ENCODE measurements at places on chromosomes 3 and 15.

DNA sequence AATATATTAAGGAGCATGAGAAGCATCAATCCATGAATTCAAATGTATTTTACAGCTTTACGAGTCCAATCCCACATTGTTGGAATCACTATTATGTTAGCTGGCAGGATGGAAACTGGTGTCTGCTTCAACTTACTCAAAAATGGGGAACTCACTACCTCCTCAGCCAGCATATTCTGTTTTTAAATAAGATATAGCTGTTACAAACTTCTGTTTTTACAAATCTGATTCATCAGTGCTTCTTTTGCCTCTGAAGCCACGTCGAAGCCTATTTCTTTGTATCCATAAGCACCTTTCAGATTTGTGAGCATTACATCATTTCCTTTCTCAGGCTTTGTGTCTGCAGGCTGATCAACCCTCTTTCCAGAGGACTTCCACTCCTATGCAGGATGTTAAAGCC, 105.9 kb downstream of the TPRG1 start:
- no peak for DNase-seq

GRCh38 chr3:127133971-127134370, 59.0 kb upstream of the PRR23E start:
- DNase-seq: no peak

DNA sequence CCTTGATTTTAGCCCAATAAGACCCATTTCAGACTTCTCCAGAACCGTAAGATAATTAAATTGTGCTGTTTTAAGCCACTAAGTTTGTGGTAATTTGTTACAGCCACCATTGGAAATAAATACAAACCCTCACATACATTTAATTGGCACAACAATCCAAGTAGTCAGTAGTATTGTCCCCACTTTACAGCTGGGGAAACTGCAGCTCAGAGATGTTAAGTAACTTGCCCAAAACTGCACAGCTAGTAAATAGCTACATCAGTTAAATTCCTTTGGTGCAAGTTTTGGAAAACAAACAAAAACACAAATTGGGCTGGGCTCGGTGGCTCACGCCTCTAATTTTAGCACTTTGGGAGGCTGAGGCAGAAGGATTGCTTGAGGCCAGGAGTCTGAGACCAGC, 13.3 kb upstream of the IREB2 start:
- no peak for DNase-seq

DNA sequence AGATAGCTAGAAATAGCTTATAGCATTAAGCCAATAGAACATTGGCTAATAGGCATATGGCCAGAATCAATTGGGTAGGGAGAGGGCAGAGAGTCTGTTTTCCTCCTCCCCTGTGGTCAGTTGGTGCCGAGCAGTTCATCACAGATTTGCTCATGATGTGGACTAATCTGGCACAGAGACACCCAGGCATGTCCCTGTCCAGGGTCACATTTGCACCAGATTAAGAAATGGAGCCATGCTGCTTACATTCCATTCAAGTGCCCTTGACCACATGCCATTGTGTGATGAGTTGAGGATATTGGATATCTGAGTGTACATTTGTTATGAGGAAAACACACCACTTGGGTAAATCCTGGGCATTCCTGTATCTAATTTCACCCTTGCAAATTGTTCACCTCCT, 53.4 kb downstream of the USP13 start:
- no peak for DNase-seq

DNA sequence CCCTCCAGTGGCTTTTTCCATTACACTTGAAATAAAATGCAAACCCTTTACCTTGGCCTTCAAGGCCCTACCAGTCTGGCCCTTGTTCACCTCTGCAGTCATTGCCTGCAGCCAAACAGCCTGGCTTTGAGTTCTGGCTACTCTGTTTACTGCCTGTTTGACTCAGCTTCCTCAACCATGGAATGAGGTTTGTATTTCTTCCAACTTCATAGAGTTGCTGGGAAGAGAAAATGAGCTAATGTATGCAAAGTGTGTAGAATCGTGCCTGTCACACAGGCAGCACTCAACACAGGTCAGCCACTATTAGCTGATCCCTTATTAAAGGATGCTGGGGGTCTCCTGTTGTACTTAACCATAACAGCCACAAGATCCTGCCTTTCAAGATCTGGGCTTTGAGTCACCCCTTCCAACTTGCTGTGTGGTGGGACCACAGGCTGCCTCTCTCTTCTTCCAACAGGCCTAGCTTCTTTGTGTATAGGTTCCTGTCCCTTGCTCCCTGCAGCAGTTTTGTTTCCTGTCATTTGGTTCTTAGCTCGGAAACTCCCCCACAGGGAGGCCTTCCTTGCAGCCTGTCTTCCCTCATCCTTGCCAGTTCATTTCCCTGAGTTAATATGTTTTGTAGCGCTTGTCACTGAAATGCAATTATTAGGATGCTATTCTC, 6.4 kb downstream of the MED12L start:
- no peak for DNase-seq

DNA sequence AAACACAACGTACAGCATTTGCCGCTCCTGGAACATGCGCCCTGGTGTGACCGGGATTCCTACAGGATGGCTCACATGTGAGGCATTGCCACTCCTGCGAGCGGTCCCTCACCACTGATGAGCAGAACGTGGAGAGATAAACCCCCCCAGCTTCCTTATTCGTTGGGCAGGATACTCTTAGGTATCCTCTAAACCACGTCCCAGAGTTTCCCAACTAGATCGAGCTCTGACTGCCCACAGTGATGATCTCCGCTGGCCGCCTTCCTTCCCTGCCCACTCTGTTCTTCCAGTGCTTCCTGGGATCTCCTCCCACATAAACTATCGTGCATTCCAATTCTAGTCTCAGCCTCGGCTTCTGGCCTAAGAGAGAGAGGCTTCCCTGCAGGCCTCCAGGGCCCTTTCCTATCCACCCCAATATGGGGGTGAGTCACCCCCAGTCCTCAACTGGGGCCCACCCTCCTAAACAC, 91.8 kb downstream of the TOP2B start:
- no peak for DNase-seq

DNA sequence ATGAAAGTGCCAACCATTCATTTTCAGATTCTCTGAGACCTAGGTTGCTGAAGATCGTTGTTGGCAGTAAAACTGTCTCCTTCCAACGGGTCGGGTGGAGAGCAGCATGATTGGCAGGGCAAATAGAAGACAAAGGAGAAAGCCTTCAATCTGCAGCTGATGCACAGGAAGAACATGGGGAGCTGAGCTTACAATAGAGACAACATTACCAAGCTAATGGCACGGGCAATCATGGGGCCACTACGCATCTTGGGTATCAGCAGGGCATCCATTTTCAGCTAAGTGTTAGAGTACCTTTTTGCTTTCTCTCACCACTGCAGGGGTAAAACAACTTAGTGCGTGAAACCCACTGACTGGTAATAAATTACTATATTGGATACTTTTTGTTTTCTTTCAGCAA, 114.8 kb downstream of the WDR72 start:
- DNase-seq: no peak

GRCh38 chr15:30063835-30064546, 18.8 kb upstream of the GOLGA8J start:
- no peak for DNase-seq

DNA sequence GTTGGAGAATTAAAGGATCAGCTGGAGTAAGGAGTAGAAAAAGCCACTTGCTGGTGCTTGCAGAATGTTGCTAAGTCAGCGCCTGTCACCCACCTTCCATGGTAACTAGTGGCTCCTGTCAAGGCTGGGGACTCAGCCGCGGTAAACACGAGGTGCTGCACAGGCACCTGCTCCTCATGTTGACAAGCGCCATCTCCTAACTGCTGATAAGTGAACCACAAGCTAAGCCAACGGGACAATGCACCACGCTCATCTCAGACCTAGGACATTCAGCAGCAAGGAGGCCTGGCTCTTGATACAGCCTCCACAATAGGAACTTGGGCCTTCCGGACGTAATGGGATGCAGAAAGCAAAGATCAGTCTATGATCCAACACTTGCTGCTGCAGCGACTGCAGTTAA, 264.4 kb downstream of the OCA2 start:
- DNase-seq: no peak

DNA sequence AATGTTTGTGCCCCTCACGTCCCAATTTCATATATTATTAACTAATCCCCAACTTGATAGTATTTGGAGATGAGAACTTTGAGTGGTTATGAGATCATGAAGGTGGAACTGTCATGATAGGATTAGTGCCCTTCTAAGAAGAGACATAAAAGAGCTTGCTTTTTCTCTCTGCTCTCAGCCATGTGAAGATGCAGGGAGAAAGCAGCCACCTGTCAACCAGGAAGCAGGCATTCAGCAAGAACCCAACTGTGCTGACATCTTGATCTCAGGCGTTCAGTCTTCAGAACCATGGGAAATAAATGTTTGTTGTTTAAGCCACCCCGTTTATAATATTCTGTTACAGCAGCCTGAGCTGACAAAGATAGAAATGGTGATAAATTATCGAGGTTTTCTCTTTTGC, 278.7 kb upstream of the KCNMB2 start:
- no peak for DNase-seq

GRCh38 chr15:100125401-100126191, 216.2 kb downstream of the ADAMTS17 start:
- no peak for DNase-seq

GRCh38 chr3:19455546-19455945, 307.2 kb downstream of the KCNH8 start:
- no peak for DNase-seq

- no peak for DNase-seq
Measured at GRCh38 chr15:70538278-70538677, 225.1 kb downstream of the UACA start.

- DNase-seq: no peak
Measured at GRCh38 chr15:92393980-92394308, 263 bp downstream of the ST8SIA2 start.

DNA sequence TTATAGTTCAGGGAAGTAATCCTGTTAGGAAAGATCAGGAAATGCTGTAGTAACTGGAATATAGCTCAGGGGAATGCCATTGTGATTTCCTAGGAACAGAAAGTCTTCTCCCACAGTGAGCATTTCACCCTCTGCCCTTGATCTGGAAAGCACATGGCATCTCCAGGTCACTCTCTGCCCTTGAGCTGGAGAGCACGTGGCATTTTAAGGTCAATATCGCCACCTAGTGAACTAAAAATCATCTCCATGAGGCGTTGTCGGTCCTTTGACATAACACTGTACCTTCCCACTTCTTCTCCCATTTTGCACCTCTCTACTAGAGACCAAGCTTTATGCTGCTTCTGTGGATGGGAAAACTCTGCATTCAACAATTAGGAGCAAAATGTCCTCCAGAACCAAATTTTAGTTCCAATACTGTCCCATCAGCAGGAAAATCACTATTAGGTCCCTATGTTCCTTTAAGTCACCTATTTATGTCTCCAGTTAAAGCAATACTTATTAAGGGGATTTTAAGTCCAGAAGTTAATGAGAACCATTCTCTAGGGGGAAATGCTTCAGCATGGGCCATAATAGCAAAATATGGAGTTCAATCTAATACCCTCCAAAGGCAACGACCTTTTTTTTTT, 54.7 kb upstream of the GK5 start:
- DNase-seq: peak; percentile 68
